Daoy (cell line): ENCODE measurements at places on chromosomes 1 and 21. TPM values are rescaled to one million over a fixed set of nuclear protein-coding genes. Genes with fewer than 3 reads are reported as not detected.
A peak's percentile ranks its signal among the peaks of the same experiment; 100 is the strongest.

- no peak for DNase-seq
These were observed 180.5 kb downstream of the TGFB2 start for GRCh38 chr1:218525451-218526197.

GRCh38 chr1:26911399-26912146, 2.2 kb downstream of the NR0B2 start:
- DNase-seq: no peak

GRCh38 chr1:185663771-185664296, 70.4 kb upstream of the HMCN1 start:
- no peak for DNase-seq

- DNase-seq: no peak
These were observed 48.3 kb downstream of the TRIM62 start for GRCh38 chr1:33133478-33134105.

DNA sequence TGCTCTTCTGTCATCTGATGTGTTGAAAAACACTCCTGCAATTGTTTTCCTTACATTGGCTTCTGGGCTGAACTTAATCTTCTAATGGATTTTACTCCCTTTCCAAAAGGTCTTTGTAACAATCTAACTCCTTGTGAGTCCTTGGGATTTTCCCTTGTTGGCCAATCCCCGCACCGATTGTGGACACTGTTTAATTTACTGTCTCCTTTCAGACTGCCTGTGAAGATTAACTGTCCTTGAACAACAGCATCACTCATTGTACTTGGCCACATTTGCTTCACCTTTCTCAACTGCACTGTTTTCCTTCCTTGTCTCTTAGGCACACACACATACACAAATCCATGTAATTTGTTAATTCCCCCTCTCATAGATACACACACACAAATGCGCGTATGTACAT, 120.4 kb downstream of the SPATA46 start:
- no peak for DNase-seq

GRCh38 chr1:182520736-182521135, 68.3 kb downstream of the RNASEL start:
- DNase-seq: no peak

GRCh38 chr1:19484338-19484797, 971 bp downstream of the CAPZB start:
- DNase-seq: no peak

DNA sequence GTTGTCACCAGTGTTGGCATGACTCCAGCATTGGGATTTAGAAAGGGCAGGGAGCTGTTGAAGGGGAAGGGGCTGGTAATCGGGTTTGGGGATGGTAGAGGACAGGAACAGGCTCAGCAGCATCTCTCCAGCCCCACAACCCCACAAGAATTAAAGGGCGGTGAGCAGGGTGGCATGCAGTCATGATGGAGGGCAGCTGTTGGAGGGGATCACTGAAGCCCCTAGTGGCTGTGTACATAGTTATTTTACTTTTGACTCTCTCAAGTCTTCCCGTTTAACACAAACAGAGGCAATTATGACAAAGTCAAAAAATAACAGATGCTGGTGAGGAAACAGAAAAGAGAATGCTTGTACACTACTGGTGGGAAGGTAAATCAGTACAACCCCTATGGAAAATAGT, 213.8 kb downstream of the URB2 start:
- no peak for DNase-seq

DNA sequence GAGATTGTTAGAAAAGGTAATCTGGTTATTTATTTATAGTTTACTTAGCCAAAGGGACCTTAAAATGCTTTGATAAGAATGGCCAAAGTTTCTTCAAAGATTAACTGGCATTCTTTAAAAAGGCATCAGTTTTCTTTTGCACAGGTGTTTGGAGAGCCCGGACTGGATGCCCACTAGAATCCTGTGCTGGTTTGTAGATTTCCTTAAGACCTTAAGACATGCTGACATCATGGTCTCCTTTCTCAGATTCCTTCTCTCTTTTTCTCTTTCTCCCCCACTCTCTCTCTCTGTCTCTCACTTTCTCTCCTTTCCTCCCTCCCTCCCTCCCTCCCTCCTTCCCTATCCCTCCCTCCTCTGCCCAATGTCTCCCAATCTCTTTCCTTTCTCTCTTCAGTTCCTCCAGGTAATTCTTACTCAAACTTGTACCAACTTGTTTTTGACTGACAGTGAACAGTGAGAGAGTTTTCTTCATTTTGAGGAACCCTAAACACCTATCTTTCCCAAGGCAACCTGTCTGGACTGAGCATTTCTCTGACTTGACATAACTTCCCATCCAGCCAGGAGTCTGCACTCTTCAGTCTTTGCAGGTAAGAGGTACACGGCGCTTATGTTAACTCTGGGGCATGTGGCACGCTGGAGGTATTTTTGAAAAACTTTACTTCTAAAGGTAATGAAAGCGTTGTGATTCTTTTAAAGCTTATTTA, at the start of gene KCNJ15:
Gene KCNJ15 (plus strand): TSS at position 393 of the 704 bp plus-strand sequence. CDS start 42,271 bp downstream, outside the sequence.
- peak; percentile 46 for DNase-seq

- no peak for DNase-seq
These were observed 14.9 kb upstream of the CD247 start for GRCh38 chr1:167532964-167533824.

Gene TRABD2B
- not detected in 2 replicates for total RNA-seq

Gene FCER1A
- total RNA-seq: not detected in 2 replicates

Gene TMEM39B
- 4.3 and 4.5 TPM in 2 replicates for total RNA-seq

Gene TMEM125
- not detected in 2 replicates for total RNA-seq
